Activated CD8-positive, alpha-beta memory T cell treated with anti-CD3 and anti-CD28 coated beads, Interleukin-2, amount 50 U/mL, for 48 hours (primary cell): ENCODE measurements at places on chromosomes 1 and 21.

DNA sequence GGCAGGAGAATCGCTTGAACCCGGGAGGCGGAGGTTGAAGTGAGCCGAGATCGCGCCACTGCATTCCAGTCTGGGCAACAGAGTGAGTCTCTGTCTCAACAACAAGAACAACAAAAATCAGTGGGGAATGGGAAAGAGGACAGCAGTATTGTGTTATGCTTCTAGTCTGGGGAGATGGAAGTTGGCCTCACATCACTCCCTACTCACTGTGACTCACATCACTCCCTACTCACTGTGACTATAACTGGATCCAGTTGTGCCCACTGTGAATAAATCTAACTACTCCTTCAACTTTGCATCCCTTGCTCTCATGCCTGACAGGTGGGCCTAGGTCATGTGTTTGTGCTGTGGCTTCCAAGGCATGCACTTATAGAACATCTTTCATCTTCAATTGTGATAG is 285.4 kb upstream of the USP24 start:
- DNase-seq = no peak

- no peak for DNase-seq
Observed at GRCh38 chr1:54705153-54705552, 10.5 kb upstream of the TTC4 start.

DNA sequence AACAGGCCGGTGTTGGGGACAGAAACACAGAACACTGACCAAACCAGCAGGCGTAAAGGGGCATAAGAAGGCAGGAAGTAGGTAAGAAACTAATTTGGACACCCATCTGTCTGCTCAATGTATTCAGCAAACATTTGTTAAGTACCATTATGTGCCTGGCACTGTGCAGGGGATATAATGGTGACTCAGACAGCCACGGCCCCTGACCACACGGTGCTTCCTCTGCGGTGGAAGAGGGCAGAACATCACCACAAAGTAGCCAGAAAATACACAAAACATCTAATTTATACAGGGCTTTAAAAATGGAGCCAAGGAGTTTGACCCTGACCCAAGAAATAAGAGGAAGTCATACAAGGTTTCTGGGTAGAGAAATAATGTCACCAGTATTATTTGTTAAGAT is 12.9 kb downstream of the DNAJC11 start:
- no peak for DNase-seq

GRCh38 chr1:29832471-29832870 is 596.1 kb downstream of the PTPRU start:
- DNase-seq = no peak

DNA sequence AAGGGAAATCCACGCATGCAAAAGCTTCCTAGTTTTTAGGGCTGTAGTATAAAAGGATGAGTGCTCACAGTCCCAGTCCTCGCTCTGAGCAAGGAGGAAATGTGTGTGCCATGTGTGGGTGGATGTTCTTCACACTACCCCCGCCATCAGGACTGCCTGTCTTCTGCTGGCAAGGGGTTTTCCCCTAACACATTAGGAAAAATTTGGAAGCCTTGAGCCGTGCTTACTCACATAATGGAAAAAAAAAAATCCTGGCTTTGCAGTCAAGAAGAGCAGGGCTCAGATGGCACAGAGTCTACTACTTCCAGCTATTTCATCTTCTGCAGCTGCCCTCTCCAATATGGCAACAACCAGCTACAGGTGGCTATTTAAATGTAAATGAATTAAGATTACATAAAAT is 363.1 kb downstream of the PLPP3 start:
- DNase-seq = no peak

GRCh38 chr1:221832151-221832550 is 90.3 kb upstream of the DUSP10 start:
- no peak for DNase-seq

DNA sequence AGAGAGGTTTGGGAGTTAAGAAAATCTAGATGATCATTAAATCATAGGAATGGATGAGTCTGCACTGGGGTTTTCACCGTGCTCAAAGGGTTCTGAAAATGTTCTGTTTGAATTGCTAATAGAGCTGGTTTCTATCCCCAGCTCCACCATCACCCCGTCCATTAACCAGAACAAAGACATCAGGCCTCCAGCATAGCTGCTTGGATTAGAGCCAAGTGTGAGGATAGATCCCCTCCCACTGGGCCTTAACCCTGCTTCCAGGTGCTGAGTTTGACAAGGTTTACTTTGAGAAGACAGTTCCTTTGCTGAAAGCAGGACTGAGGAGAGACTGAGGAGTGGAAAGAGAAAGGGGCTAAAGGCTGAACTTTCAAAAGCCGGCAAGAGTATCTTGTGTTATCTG is 48.3 kb downstream of the MPZL1 start:
- DNase-seq = no peak

GRCh38 chr1:51526248-51526647 is 7.2 kb upstream of the EPS15 start:
- DNase-seq = no peak
